Activated naive CD4-positive, alpha-beta T cell treated with Interleukin-2 at 50 U/mL for 16 hours (primary cell): ENCODE measurements at places on chromosomes 2 and 18.

DNA sequence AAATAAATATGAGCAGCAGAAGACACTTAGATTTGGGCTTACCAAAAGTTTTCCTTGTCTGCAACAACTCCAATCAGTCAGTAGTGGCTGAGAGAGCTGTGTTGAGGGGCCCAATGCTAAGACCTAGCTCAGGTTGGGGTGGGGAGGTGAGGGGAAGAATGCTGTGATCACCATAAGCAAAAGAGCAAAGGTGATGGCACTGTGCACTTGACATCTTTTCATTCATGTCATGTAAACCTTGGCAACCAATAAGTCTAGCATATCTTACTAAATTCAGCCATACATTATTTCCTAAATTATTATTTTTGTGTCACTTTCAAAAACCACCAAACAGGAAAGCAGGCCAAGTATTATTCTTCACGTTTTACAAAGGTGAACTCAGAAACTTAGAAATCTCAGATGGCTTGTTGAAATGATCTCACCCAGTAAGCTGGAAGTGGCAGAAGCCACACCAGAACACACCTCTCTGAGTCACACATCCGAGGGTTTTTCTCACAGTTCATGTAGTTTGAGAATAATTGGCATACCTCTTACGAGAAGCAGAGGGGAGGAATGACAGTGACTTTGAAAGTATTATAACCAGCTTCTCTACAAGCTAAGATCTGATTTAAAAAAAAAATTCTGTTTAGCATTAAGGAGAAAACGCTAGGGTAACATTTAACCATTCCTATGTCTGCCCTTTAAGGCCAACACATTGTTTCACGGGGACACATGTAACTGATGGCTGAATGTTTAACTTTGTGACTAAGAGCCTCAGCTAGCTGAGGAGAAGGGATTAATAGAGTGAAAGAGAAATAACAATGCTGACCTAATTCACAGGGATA is 43.3 kb upstream of the SETBP1 start:
- no peak for DNase-seq

DNA sequence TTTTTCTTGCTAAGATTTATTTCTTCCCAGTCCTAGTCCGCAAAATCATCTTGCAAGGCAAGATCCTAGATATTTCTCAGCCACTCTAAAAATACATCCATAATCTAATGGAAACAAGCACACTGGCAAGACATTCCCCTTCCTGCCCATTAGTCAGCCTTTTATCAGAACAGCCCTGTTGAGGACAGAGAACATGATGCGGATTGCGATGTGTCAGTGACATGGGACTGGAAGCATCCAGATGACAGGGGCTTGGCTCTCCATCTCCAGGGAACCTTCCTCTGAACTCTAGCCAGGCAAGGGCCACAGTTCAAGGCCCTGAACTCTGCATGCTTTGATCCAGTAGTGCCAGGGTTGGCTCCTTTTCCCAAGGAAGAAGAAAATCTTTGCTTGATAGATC is 70.0 kb downstream of the VSNL1 start:
- no peak for DNase-seq

DNA sequence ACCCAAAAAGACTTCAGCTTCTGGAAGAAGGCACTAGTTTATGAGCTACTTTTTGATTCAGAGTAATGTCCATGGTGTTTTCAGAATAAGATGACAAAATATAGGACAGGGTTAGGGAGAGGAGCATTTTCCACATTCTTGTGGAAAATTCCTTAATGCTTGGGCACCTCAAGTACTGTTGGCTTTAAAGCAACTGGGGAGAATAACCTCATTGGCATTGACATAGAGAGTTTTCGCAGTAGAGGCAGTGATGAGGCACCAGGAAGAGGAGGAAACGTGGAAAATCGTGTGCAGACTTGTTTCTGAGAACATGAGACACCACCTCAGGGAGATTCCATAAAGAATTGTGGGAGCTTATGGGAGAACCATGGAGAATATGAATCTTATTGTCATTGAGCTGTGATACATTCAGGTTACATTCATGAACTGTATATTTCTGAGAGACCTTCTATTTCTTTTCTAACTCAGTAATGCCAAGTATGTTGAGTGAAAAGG is 929.0 kb upstream of the NRXN1 start:
- no peak for DNase-seq

- DNase-seq = no peak
These were observed 48.7 kb downstream of the FMNL2 start for GRCh38 chr2:152383702-152384101.

GRCh38 chr2:196597531-196597930 is 42.0 kb upstream of the CCDC150 start:
- DNase-seq = no peak
